ENCODE measurements at places on chromosomes 5 and 9. TPM values are rescaled to one million over a fixed set of nuclear protein-coding genes. Genes with fewer than 3 reads are reported as not detected.

DBN1 gene
- total RNA-seq = 95.9 TPM

NDFIP1 gene
- total RNA-seq = 32.9 TPM

GFI1B gene
- not detected for total RNA-seq

SLC36A2 gene
- total RNA-seq = not detected

TTC23L gene
- total RNA-seq = 0.26 TPM

MYMK gene
- total RNA-seq = not detected

ANKRA2 gene
- total RNA-seq = 13.4 TPM

IGIP gene
- 4.0 TPM for total RNA-seq

OR1Q1 gene
- not detected for total RNA-seq

HTR4 gene
- not detected for total RNA-seq
